ENCODE measurements at places on chromosomes 2 and 18.

GRCh38 chr2:97011977-97012569 is 25.7 kb upstream of the FAM178B start:
- no peak for DNase-seq

DNA sequence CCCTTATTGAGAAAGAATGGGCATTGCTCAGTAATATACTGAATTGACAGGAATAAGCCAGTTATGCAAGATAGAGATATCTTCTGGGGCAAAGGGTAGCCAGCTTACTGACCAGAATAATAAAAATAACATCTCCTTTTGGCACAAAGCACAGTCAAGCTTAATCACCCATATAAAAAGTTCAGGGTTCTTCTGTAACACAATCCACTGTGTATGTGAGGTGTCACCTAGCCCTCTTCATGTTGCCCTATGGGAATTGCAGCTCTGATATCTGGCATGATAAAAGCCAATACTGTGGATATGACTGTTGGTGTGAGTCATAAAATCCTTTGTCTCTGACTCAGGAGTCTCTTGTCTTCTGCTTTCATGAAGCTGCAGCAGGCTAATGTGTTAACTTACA is 90.8 kb downstream of the DSEL start:
- DNase-seq, result no peak

DNA sequence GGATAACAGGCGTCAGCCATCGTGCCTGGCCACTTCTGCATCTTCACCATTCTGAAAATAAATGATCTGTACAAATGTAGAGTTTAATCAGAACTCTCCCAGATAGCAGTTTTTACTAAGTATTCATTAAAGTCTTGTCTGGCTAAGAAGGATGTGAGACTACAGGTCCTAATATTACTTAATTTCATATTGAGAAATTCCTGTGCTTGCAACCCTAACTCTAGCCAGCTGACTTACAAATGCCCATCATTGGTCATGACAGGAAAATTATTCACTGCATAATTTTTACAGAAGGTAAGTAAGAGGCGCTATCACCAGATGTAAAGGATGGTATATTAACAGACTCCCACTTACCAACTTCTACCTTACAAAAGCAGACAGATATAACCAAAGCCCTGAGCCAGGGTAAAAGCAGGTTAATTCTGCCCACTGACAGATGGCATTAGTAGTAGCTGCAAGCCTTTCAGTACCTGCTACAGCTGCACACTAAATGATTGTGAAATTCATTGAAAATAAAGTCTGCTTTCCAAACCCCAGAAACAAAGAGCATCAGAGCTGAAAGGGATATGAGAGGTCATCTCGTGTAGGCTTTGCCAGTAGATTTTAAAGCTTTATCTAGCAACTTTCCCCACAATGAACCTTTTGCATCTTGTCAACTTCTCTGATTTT is 271.3 kb upstream of the STON1 start:
- DNase-seq, result no peak

- DNase-seq, result no peak
Measured at GRCh38 chr2:132009874-132010521, 151.8 kb downstream of the ANKRD30BL start.

DNA sequence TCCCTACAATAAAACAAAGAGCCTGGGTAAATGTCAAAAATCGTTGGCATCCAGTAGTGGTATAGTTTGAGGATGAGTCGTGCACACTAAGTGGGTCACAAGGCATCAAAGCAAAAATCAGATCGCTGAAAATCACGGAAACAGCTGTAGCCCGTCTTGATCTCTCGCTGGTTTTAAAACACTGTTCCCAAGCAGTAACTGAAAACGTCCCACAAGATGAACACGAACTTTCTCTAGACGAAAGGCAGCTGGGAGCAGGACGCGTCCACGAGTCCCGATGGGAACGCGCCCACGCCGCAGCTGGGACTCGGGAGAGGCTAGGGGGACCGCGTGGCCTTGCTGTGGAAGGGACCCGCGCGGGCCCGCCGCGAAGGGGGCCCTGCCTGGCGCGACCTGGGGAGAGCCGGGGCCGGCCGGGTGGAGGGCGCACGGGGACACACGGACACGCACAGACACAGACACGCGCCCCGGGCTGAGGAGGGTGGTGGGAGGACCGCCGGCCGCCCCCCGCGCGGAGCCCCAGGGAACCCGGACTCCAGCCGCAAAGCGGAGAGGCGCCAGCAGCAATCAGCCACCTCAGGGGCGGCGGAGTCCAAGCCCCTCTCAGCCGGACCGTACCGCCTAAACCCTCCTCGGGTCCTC is 651 bp downstream of the STK17B start:
- DNase-seq, result peak; percentile 34

Data from activated effector memory CD4-positive, alpha-beta T cell treated with Interleukin-2 at 50 U/mL for 16 hours (primary cell).